NCI-H1436 (cell line): ENCODE measurements at places on chromosomes 11 and 22.

DNA sequence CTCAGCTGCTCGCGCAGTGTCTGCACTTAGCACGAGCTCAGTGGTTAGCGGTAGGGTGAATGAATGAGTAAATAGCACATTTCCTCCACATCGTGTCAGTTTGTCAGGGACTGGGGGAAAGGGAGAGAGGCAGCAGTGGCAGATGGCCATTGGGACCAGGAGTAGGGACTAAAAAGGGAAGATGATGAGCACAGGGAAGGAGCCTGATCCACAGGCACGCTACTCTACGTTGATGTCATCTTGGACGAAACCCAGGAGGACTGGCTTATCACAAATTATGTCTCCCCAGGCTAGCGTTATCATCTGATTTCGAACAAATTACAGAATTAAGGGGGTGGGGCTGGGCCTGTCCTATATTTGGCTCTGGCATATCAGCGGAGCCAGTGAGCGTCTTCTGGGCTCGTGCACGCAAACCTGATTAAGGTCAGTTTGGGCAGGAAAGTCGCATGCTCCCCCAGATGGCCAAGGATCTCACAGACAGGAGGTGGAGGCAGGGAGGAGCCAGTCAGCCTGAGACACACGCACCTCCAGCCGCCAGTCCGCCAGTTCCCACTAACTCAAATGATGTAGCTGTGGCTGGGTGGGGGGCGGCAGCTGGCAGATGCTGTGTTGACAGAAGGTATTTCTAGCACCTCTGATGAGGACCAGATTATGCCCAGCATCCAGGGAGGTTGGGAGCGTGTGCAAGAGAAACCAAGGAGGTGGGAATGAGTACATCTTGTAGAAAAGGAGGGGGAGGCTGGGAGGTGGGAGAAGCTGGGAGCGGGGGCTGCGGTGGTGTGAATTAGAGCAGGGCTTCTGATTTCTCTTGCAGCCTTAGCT is 97.4 kb upstream of the PRDM11 start:
- peak; percentile 60 for DNase-seq

GRCh38 chr22:28013611-28014010 is 94.6 kb upstream of the PITPNB start:
- no peak for DNase-seq

GRCh38 chr22:17817079-17817478 is 42.8 kb upstream of the BID start:
- no peak for DNase-seq

GRCh38 chr11:72773696-72774095 is 20.2 kb downstream of the STARD10 start:
- DNase-seq, result no peak

- no peak for DNase-seq
Observed at GRCh38 chr11:8709002-8709672, 26.5 kb downstream of the RPL27A start.

DNA sequence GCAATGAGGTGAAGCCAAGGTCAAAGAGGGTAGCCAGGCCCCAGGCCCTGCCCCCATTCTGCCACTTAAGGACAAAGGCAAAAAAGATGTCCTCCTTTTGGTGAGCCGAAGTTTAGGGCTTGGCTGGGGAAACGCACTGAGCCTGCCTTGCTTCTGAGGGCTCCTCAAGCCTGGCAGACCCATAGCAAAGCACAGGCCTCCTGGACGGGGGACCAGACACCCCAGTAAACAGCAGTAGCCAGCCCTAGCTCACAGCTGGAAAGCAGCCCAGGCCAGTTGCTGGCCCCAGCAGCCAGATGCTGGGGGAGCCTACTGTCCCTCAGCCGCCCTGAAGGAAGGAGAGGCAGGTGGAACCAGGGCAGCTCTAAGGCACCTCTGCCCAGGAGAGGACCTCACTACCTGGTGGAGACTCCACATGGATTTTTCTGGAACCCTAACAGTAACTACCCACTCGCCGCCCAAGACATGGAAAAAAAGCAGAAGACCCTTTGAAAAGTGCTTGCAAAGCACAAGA is 3.8 kb upstream of the PYGM start:
- DNase-seq, result no peak

GRCh38 chr11:120890609-120891320 is 133.1 kb upstream of the TBCEL start:
- DNase-seq, result peak; percentile 63
